Right cardiac atrium (tissue), 5 donors: ENCODE measurements at places on chromosomes 5 and 9. TPM values are rescaled to one million over a fixed set of nuclear protein-coding genes. Genes with fewer than 3 reads are reported as not detected.

The RASGRF2 gene
- total RNA-seq = 3.0 TPM

The CXCL14 gene
- total RNA-seq = 8.9 TPM

The ENTPD2 gene
- 2.9 TPM for total RNA-seq

The MORN5 gene
- not detected for total RNA-seq

The CEP72 gene
- total RNA-seq = 1.2 TPM

- DNase-seq = no peak
Measured at GRCh38 chr9:33287087-33287490, 3.2 kb upstream of the NFX1 start.

GRCh38 chr5:106966686-106967315 lies 703.9 kb downstream of the EFNA5 start:
- no peak for DNase-seq

GRCh38 chr9:128705051-128705965 lies 3.0 kb downstream of the PKN3 start:
- no peak for DNase-seq

DNA sequence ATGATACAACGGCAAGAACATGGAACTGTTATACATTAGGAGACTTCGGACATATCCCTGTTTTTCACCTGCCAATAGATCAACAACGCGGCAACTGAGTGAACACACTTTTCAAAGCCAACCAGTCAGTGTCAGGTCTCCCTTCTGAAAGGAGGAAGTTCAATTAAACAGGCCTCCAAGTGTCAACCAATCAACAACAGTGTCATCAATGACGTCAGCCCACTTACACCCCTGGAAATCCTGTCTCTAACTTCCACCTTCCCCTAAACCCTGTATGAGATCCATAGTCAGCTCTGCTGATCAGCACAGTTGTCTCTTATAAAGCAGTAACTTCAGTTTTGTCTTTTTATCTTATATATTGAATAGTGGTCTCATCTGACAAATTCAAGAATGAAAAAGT lies 36.6 kb downstream of the DMRT3 start:
- DNase-seq = no peak

DNA sequence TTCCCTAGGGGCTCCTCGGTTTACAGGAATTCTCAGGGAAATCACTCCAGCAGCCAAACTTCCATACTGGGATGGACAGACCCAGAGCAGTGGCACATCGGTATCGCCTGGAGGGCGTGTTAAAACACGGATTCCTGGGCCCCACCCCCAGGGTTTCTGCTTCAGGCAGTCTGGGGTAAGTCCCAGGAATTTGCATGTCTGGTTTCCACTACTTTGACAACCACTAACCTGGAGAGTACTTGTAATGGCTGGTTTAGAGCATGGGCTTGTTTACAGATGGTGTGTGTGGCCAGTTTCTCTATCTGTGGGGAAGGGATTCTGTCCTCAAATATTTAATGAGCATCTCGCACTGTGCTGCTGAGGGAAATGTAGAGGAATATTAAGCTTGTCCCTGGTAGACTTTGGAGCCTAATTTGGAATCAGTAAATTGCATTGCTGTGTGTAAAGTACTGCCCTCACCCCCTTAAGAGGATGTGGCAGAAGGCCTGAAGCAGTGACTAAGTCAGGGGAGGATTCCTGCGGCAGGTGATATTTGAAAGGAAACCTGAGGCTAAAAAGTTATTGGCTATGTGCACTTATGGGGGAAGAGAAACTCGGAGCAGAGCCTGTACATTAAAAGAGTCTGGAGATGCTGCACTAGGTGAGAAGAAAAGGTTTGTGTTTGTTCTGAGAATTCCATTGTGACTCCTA lies 18.6 kb upstream of the TJP2 start:
- DNase-seq = no peak

- no peak for DNase-seq
Measured at GRCh38 chr9:16959391-16959790, 88.9 kb upstream of the BNC2 start.

DNA sequence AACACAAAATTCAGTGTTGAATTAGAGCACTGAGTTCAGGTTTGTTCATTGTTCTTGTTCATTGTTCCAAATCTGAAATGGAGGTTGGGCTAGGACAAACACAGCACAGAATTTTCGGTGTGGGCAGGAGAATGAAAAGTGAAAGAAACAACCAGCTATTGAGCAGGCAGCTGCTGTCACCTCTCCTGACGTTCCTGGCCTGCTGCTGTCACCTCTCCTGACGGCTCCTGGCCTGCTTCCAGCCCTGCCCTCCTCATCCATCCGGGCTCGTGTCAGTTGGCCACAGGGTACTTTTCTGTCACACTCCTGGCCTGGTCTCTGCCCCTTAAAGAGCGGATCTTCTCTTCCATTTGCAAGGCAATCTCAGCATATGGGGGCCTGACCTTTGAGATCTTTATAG lies 45.2 kb upstream of the CKMT2 start:
- DNase-seq = peak; percentile 76

DNA sequence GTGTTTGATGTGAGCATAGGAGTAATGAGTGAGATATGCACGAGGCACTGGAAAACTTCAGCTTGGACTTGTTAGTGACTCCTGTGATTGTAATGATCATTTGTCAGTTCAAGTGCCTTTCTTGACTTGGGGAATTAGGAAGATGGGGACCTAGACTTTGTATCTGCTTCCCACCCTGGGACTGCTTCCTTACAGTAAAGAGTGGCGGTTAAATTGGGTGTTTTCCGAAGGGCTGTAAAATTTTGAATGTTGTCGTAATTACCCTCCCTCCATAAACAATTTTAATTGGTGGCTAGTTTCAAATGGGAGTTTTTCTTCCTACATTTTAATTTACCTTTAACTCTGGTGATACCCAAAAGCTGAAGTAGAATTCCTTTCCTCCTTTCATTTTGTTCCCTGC lies 23.5 kb upstream of the FAM120AOS start:
- DNase-seq = no peak

DNA sequence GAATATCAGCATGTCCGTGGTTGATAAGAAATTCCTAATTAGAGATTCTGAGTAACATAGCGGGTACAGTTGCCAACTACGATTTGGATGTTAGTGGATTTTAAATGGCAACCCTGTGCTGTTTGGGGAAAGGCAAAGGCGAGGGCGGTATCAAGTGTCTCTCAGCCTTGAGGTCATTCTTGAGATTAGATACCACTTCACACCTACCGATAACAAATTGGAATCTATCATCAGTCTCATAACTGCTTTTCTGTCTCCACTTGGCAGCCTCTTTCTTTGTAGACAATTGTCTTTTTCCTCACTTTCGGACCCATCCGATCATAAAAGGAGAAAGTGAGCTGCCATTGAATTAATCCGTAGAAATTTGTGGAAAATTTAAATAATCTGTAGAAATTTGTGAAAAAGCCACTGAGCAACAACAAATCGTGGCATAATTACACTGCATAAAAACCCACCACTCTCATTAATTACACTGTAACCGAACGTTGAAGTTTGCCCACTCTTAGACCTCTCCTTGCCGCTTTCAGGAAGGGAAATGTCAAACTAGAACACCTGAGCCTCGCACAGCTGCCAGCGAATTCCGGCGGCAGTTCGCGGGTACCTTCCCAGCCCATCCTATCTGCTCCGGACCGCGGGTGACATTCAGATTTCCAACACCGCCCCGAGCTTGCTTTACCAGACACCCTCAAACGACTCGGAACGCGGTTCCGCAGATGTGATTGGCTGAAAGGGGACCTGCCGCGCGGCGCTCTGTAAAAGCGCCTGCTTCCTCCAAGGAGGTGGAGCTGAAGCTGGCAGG lies 849 bp upstream of the RGMB start:
- DNase-seq = peak; percentile 84

GRCh38 chr9:90607701-90608516 lies 34.7 kb downstream of the DIRAS2 start:
- DNase-seq = no peak

DNA sequence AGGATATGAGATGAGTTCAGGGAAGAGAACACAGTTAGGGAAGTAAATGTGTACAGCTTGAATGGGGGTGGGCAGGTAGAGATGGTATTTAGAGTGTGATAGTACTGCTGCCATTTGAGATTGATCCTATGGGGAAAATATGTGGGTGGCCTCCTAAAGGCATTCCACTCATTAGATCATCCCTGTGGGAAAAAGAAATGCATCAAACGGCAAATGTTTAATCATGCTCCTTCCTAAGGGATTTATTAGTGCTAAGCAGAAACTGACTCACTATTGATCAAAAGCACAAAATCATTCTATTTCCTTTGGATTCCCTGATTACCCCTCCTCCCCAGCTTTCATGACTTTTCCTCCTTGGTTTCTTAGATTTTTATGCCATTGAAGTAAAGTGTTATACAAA lies 36.4 kb upstream of the SMC5 start:
- no peak for DNase-seq

DNA sequence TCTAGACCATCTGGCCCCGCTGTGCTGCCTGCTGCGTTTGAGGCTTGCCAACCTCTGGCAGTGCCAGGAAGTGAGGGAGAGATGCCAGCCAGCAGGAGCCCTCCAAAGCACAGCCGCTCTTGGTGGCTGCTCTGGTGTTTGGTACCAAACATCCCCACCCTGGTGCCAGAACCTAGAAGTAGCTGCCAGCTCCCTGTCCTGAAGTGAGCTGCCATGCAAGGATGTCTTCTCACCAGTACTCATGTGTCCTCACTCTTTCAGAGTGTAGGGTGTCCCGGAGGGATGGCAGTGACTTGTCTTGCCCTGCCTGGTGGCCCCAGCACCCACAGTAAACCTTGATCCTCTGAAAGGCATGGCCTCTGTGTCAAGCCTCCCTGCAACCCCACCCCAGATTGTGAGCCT lies 43.4 kb downstream of the AMBP start:
- DNase-seq = no peak
